Foreskin keratinocyte (primary cell): ENCODE measurements at places on chromosomes 2 and 18.
A peak's percentile ranks its signal among the peaks of the same experiment; 100 is the strongest.

- DNase-seq = peak; percentile 74
These were observed 93.1 kb downstream of the LRP1B start for GRCh38 chr2:142037744-142038143.

- no peak for DNase-seq
These were observed 31.0 kb downstream of the SNORC start for GRCh38 chr2:232900811-232901735.

DNA sequence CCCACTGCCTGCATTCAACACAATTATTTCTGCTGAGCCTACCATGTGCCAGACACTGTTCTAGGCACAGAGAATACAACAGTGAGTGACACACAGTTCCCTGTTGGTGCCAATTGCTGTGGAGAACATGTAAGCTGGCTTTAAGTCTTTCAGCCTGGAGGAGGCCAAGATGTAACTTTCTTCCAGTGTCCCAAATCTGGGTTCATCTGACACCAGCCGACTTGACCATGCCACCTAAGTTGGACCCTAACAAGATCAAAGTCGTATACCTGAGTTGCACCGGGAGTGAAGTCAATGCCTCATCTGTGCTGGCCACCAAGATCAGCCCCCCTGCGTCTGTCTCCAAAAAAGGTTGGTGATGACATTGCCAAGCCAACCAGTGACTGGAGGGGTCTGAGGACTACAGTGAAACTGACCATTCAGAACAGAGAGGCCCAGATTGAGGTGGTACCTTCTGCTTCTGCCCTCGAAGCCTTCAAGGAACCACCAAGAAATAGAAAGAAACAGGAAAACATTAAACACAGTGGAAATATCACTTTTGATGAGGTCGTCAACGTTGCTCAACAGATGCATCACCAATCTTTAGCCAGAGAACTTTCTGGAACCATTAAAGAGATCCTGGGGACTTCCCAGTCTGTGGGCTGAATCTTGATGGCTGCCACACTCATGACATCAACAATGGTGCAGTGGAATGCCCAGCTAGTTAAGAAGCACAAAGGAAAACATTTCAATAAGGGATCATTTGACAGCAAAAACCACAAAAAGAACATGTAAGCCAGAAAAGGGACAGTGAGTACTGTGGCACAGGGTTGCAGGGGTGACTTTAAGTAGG, 6.3 kb downstream of the TRABD2A start:
- no peak for DNase-seq

DNA sequence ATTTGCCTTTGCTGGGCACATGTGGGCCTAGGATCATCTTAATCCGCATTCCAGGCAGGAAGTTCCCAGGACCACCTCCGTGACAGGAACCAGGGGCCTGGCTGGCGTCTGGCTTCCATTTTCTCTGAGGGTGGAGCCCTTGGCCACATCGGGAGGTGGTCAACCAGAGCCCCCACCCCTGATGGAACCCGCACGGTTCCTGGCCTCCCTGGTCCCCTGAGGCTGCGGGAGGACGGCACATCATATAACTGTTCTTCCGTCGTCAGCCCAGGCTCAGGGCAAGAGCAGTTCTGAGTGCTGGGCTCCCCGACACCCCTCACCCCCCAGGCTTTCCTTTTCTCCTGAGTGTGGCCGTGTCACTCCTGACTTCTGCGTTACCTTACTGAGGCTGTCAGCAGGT, 13.5 kb downstream of the ESPNL start:
- no peak for DNase-seq

GRCh38 chr18:25253136-25253535, 98.8 kb downstream of the ZNF521 start:
- DNase-seq = no peak

DNA sequence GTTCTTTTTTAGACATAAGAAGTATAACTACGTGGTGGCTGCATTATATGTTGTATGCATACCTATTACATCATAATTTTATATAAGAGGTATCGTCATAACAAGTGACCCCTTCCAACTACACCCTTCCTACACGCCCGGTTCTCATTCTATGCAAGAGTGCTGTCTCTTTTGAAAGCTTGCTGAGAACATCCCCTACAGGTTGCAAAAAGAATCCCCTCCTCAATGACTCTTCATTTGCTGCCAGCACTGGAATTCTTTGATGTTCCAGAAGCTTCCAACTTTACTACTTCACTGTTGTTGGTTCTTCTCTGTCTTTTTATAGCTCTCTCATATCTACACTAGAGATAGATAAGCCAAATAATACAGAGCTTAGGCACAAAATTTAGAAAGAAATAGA, 66.4 kb downstream of the CDH7 start:
- no peak for DNase-seq

GRCh38 chr2:12637754-12638153, 79.0 kb upstream of the TRIB2 start:
- no peak for DNase-seq

DNA sequence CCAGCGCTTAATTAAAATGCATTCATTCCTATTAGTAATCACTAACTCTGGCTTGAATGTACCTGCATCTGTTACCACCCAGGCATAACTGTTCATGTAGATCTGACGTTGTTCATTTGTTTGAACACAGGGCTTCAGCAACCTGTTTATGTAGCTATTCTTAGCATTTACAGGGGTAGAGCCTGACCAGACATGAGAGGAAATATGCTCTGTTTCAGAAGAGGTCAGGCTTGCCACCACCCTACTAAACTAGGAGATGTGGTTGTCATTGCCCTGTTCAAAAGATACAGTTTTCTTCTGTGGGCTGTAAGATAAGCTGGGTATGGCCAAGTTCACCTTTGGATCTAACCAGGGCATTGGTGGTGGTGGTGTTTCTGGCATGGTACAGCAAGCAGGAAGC, 8.8 kb downstream of the MGAT5 start:
- no peak for DNase-seq

GRCh38 chr2:42053482-42053790, 5.6 kb downstream of the PKDCC start:
- no peak for DNase-seq

GRCh38 chr2:54757500-54757899, 34.0 kb downstream of the EML6 start:
- DNase-seq = no peak
